ENCODE measurements at places on chromosomes 13 and 19.

DNA sequence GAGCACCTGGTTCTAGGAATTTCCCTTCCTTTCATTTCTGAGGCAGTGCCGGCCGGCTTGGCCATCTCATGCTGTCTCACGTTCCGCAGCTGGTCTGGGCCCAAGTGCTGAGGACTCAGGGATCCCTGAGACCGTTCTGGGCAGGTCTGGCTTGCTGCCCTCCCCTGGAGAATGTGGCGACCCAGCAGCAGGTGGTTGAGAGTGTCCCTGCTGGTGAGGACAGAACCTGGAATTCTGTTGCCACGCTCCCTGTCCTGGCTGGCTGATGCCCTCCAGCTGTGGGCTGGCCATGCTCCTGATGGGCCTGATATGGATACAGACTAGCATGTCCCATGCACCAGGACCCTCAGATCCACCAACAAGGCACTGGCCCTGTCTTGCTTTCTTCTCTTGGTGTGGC lies 114.0 kb upstream of the C1QTNF9B start:
- DNase-seq, result no peak

- DNase-seq, result no peak
Measured at GRCh38 chr13:95020298-95020987, 280.8 kb downstream of the ABCC4 start.

- DNase-seq, result no peak
Measured at GRCh38 chr19:45591004-45591637, 6.5 kb upstream of the OPA3 start.

DNA sequence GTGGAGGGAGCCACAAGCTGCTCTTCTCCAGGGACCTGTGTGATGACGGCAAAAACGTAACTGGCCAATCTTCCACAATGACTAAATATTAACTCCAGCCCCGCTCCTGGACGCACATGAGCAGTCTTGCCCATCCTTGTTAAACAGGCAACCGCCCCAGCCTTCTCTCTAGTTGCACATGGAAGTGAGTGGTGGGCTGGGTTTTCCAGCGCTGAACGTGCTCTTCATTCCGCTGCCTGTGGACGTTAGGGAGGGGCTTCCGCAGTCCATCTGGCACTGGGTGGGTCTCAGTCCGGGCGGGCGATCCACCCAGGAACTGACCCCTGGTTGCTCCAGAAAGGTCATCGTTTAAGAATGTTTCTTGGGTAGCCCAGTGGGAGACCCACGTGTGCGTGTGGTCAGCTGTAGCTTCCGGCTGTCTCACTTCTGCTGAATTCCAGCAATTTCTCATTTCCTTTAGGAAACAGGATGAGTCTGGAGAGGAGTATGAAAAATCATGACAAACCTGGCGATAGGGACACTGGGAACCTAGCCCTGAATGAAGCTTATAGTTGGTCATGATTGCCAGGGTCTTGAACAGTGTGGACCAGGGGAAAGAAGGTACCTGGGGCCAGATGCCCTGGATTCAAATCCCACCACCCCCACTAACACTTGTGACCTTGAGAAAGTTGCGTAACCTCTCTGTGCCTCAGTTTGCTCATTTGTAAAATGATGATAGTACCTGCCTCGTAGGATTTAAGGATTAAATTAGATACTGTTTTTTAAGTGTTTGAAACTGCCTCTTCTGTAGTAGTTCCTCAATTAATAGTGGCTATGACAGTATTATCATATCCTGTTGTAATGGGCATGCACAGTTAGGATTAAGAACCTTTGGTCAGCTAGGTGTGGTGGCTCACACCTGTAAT lies 92.6 kb downstream of the SIPA1L3 start:
- no peak for DNase-seq

DNA sequence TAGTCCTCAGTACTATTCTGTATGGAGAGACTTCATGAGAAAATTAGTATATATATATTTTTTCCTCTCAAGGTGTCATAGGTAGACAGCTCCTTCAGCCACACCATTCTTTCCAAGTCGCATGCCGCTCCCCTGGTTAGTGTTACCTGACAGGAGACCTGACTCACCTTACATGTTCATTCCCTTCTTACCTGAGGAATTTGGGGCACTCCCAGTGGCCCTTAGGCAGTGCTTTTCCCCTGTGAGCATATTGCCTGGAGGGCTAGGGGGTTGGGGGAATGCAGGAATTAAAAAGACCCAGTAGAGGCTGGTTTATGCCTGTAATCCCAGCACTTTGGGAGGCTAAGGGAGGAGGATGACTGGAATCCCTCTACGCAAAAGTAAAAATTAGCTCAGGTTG lies 9.0 kb upstream of the ACTN4 start:
- no peak for DNase-seq

DNA sequence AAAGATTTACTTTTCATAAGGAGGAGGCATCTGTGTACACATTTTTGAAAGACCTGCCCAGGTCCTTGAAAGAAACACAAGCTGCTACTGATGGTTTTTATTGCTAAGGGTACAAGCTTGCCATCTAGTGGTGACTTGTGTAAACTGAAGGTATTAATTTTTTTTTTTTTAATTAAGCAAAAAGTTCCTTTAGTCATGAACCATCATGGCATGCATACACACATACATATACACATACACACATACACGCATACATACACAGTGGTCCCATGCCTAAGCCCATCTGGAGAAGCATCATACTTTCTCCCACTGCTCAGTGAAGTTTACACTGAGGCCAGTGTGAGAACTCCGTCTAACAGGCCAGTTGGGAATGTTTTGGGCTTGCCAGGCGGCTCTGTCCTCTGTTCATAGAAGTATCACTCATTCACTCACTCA lies 312.5 kb downstream of the DCLK1 start:
- no peak for DNase-seq
